ENCODE measurements at places on chromosomes 12 and 14.

DNA sequence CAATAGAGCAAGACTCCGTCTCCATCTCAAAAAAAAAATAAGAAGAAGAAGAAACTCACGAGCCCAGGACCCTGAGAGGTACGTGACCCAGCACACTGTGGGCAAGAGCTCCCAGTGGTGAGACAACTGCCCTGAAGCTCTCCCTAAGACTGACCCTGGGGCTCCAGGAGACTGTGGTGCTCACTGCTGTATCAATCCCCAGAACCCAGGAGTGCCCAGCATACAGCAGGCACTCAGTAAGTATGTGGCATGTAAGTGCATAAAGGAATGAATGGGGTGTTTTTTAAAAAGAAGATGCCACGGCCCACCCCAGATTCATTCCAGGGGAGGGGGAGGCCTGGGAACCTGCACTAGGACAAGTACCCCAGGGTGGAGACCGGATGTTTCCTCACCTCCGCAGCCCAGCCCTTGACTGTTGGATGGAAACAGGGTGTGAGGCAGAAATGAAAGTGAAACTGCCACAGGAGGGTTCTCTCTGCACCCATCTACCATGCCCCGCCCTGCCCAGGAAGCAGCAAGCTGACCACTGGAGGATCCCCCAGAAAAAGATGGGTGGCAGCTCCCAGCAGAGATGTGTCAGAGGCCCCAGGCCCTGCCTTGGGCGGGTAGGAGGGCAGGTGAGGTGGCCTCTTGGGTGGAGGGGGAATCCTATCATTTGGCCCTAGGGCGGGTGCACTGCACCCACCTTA lies 12.2 kb downstream of the ITPK1 start:
- DNase-seq: no peak

DNA sequence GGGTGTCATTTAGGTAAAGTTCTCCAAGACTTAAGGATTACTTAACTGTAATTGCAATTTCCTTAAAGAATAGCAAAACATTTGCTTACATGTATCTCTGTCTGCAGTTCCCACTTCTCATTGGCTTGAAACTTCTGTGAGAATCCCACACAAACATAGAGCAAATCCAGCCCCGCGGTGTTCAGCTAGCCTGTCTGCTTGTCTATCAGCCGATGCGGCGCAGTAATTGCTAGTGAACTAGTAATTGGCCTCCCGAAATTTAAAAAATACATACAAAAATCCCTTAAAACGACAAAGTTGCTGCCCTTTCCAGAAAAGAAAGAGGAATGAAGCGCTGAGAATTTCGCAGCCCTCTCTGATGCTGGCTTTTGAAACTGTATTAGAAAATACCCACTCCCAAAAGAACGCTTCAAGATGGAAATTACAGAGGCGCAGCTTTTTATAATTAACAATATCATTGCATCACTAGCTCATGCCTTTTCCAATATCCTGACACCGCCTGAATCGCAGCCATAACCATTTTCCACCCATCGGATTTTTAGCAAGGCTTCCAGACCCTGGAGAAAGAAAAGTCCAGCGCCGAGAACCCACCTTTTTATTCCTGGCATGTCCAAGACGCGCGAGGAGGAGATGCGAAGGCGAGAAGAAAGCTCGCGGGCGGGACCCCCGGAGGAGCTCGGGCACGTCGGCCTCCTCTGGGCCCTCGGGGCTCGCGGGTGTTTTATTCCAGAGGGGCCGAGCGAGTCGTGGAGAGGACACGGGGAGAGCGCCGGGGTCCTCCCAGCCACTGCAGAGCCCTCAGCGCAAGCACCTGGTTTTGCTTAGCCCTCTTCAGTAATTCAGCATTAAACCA lies 646 bp downstream of the FBLN5 start:
- no peak for DNase-seq

GRCh38 chr12:85468356-85469157 lies 188.5 kb downstream of the ALX1 start:
- DNase-seq: peak; percentile 53

DNA sequence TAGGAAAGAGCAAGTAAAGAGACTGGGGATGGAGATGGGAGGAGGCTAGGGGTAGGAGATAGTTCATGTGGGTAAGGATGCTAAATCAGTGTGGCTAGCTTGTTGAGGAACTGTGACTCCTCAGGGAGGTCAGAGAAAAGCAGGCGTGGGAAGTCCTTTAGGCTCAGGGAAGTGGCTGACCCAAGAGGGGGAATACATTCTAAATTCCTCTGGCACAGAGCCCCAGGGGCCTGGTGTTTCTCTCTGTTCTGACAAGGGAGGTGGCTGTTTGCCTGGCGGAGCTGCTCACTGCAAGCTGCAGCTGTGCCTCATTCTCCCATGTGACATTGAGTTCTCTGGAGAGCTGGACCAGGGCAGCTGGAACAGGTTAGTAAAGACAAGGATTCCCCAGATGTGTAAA lies 152.2 kb upstream of the SLC38A2 start:
- peak; percentile 36 for DNase-seq

DNA sequence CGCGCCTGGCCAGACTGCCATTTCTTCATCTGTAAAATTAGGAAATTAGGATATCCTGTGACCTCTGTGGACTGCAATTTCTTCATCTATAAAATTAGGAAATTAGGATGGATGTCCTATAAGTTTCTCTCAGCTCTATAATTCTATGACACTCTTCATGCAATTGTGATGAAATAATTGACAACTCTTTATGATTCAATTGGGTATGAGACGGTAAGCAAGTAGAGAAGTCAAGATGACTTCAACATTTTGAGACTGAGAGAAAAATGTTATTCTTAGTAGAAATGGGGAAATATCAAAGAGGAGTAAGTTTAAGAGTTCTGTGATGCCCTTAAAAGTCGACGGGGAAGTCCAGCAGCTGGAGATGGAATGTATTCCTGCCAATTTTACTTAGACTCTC lies 12.0 kb downstream of the KIAA0586 start:
- DNase-seq: no peak

- no peak for DNase-seq
These were observed 16.7 kb downstream of the KMT2D start for GRCh38 chr12:49043856-49044258.

DNA sequence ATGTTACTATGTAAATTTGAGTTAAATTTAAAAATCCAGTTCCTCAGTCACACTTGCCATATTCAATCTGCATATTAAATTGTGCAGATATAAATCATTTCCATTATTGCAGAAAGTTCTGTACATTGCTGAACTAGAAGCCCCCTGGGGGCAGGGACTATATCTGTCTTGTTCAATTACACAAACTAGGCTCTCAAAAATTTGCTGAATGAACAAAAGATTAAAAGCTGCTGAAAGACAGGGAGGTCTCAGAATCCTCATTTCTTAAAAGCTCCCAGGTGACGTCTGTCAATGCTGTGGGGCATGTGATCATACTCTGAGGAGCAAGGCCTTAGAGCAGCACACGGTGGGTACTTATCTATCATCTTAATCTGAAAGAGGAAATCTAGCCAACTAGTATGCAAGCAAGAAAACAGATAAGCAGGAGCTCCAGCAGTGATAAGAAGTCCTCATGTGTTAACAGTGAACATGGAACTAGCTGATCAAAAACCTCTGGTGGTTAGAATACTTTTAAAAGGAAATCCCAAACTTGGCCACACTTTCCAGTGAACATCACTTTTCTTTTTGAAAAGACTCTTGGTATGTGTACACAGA lies 60.5 kb downstream of the APPL2 start:
- no peak for DNase-seq

GRCh38 chr14:61764342-61765122 lies 2.3 kb downstream of the SNAPC1 start:
- no peak for DNase-seq
